ENCODE measurements at places on chromosomes 3 and 15.

- DNase-seq: peak; percentile 51
Measured at GRCh38 chr15:67085818-67086636, 20.6 kb downstream of the SMAD3 start.

- no peak for DNase-seq
Measured at GRCh38 chr15:86568378-86568777, 488.7 kb downstream of the AGBL1 start.

DNA sequence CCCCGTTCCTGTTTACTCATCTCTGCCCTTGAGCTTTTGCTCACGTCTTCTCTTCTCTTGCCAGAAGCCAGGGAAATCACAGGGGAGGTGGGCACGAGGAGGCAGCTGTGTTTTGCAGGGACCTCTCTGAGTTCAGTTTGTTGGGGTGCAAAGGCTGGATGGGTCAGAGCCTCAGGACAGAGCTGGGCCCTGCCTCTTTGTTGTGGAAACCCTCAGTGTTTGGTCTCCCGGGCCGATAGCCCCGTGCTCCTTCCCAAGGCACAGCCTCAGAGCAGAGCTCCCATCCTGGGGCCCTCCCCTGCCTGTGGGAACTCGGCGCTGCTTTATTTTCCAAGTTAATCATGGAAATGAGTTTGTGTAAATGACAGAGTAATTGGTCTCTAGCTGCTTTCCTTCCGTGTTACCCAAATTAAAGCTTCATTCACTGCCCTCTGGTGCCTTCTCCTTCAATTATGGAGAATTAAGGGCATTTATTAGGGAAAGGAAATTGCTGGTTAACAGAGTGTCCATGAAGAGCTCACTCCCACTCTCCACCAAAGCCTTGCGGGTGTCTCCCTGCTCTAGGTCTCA is 40.9 kb downstream of the BDH1 start:
- no peak for DNase-seq

DNA sequence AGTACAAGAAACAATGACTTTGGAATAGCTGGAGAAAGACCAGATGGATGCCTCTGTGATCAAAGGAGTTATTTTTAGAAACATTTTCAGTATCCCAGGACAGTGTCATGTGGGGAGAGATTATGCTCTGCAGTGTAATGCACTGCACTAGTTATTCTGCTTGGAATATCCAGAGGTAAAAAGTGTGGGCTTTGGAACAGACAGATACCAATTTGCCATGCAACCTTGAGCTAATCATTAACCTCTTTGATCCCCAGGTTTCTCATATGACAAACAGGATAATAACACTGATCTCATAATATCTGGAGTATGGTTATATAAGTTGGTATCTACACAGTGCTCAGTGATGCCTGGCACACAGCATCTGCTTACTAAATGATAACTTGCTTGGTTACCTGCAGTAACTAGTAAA is 12.2 kb upstream of the SLC7A14 start:
- no peak for DNase-seq

GRCh38 chr3:16400106-16400931 is 113.2 kb downstream of the RFTN1 start:
- no peak for DNase-seq

GRCh38 chr15:92014281-92015030 is 160.9 kb downstream of the SLCO3A1 start:
- no peak for DNase-seq

- DNase-seq: no peak
Measured at GRCh38 chr3:162719684-162720341, 1223.2 kb downstream of the OTOL1 start.

GRCh38 chr3:46087871-46088270 is 60.6 kb upstream of the XCR1 start:
- peak; percentile 72 for DNase-seq

GRCh38 chr3:195163719-195164572 is 107.0 kb downstream of the XXYLT1 start:
- peak; percentile 63 for DNase-seq

- DNase-seq: peak; percentile 75
Measured at GRCh38 chr3:43288366-43288765, 2.0 kb downstream of the SNRK start.

Data from Kasumi-1 (cell line).